ENCODE measurements at places on chromosomes 1 and 21. TPM values are rescaled to one million over a fixed set of nuclear protein-coding genes. Genes with fewer than 3 reads are reported as not detected.

The LIPI gene
- not detected for total RNA-seq

The ZRANB2 gene
- total RNA-seq: 48.6 TPM

DNA sequence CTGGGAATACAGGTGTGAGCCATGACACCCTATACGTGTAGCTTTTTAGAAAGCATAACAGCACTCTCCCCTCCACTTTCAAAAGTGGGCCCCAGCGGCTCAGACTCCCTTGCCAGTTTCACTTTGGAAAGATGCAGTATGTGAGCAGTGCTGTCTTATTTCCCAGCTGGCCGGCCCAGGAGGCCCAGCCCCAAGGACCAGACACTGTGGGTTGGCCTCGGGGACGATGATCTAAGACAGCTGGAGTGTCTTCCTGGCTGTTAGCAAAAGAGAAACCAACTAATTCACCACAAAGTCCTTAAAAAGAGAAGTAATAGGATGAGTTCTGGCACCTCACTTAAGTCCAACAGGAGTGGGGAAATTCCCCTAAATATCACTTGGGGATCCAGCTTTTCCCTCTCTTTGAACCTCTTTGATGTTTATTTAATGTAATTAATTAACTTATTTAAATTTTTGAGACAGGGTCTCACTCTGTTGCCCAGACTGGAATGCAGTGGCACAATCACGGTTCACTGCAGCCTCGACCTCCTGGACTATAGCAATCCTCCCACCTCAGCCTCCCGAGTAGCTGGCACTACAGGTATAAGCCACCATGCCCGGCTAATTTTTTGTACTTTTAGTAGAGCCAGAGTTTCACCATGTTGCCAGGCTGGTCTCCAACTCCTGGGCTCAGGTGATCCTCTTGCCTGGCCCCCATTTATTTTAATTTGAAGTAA is 17.6 kb upstream of the CLIC4 start:
- peak overlapping the region; percentile 27 for H3K27ac ChIP-seq
- H3K36me3 ChIP-seq: no peaks in the 10 kb centered on the region
- no peak overlapping the region for H3K4me3 ChIP-seq
- peaks cover 7% of the 10 kb centered on the region for H3K4me1 ChIP-seq

DNA sequence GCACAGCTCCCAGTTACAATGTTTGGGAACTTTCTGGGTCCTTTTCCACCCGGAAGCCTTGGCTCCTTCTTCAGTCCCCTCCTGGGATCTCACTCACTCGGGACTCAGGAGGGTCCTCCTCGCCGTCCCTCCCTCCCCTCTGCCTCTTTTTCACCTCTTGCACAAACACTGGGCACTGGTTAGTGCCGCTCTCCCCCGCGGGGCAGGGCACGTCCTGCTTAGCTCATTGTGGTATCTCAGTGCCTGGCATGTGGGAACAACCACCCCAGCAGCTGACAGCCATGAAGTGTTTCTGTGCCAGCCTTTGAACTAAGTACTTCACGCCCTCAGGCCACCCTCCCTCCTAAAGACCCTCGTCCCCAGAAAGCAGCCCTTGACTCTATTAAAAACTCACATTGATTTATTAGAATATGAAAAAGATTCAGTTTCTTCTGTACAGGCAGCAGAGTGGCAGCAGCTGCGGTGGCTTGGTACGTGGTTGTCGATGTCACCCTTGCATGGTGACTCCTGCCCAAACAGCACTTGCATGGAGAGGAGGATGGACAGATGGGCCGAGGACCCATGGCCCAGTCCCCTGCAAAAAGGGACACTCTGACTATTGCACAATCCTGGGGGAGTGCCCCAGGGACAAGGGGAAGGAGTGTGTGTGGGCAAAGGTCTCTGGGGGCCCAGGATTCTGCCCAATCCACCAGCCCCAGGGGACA is 56.3 kb downstream of the SLC9A1 start:
- H3K27me3 ChIP-seq: no peaks in the 10 kb centered on the region
- H3K36me3 ChIP-seq: no peaks in the 10 kb centered on the region
- H3K4me3 ChIP-seq: no peak overlapping the region
- DNase-seq: peak; percentile 60
- peaks cover 39% of the 10 kb centered on the region for H3K4me1 ChIP-seq
- H3K27ac ChIP-seq: peak overlapping the region; percentile 75

DNA sequence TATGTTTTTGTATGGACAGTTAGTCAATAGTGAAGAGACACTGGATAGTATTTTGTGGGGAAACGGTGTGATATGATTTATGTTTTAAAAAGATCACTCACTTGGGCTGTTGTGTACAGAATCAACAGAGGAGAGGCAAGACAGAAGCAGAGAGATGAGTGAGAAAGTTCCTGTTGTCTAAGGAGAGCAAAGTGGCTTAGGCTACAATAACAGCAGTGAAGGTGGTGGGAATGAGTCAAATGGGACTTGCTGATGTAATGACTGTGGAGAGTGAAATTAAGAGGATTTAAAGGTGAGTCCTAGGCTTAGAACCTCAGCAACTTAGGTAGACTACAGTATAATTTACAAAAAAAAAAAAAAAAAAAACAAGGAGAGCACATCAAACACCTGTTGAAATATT is 169.2 kb upstream of the HP1BP3 start:
- H3K36me3 ChIP-seq: no peaks in the 10 kb centered on the region
- no peak for DNase-seq
- H3K4me3 ChIP-seq: no peak overlapping the region
- no peak overlapping the region for H3K27ac ChIP-seq
- H3K4me1 ChIP-seq: no peaks in the 10 kb centered on the region

Measured in heart right ventricle (tissue), 16 donors.